ENCODE measurements at places on chromosomes 4 and X.

- no peak for DNase-seq
These were observed 252.0 kb downstream of the FRMPD4 start for GRCh38 chrX:12390301-12390700.

GRCh38 chrX:124018023-124018422 lies 56.5 kb downstream of the STAG2 start:
- DNase-seq, result no peak

- no peak for DNase-seq
These were observed 259.6 kb downstream of the UNC5C start for GRCh38 chr4:95289028-95289634.

DNA sequence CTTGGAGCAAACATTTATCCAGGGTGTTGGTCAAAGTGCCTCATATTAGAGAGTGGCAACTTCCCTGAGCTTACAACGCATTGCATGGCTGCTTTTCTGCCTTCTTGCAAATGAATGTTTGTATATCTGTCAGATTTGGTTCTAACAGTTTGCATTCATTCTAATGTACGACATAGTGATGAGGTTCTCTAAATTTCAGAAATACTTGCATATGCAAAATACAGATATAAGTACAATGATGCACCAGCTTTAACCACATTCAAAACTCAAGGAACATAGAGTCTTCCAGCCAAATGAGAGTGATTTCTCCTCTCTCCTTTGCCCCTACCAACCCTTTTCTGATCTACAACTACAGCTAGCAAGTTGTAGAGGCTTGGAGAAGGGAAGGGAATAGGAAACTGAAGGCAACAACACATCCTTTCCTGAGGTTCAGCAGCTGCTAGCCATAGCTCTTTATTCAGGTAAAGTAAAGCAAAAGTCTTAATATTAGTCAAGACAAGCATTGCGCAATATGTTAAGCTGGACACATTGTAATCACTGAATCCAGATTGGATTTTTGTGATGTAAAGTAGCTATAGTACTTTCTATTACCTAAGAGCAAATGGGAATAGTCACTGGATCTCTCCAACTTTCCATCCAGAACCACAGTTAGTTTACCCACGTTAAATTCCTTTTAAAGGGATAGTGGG lies 6.3 kb downstream of the TKTL2 start:
- DNase-seq, result no peak
